HT-29 (cell line): ENCODE measurements at places on chromosomes 16 and 17.

DNA sequence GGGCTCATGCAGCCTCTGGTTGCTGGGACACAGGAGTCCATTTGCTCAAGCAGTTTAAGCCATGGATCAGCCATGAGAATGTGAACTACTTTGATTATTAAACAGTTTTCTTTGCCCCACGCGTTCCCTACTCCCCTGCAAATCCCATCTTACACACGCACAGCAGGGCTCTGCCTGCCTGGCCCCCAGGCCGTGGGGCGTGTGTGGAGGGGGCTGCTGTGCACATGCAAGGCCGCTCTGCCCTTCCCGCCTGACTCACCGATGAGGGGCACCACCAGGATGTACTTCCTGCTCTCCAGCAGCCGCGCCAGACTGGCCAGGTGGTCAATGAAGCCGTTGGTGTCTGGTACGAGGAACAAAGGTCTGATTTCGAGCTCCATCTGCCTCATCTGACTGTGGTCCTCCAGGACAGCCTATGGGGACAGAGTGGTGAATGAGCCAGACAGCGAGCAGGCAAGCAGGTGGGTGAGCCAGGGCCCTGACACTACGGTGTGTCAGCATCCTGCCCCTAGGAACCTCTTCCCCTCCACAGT is 13.7 kb downstream of the HIC1 start:
- DNase-seq: no peak

- DNase-seq: no peak
Observed at GRCh38 chr17:77571155-77571981, 387.1 kb upstream of the TNRC6C start.

DNA sequence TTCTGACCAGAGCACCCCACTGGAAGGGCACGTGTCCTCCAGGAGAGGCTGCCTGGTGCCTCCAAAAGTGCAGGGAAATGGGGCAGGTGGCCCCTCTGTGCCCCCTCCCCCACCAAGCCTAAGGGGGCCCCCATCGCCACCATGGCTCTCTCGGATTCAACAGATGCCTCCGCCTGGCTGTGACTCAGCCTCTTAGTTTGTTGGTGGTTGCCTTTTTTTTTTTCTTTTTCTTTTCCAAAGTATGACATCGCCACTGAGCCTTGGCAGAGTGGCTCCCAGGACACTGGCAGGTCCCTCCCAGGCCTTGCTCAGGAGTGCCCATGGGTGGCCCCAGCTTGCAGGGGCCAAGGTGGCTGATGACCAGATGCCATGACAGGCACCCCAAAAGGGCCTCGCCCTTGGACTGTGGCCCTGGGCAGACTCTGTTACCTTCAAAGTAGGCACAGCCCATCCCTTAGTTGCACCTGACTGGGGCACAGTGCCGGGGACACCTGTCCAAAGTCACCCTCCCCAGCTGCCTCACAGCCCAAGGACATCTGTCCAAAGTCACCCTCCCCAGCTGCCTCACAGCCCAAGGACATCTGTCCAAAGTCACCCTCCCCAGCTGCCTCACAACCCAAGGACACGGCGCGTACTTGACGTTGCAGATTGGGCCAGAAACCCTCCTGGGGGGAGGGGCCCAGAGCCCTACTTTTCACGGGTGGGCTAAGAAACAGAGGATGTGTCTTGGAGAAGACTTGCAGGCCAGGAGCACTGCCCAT is 29.6 kb downstream of the NPTX1 start:
- no peak for DNase-seq

- DNase-seq: no peak
Observed at GRCh38 chr16:50167556-50167955, 14.4 kb downstream of the TENT4B start.

DNA sequence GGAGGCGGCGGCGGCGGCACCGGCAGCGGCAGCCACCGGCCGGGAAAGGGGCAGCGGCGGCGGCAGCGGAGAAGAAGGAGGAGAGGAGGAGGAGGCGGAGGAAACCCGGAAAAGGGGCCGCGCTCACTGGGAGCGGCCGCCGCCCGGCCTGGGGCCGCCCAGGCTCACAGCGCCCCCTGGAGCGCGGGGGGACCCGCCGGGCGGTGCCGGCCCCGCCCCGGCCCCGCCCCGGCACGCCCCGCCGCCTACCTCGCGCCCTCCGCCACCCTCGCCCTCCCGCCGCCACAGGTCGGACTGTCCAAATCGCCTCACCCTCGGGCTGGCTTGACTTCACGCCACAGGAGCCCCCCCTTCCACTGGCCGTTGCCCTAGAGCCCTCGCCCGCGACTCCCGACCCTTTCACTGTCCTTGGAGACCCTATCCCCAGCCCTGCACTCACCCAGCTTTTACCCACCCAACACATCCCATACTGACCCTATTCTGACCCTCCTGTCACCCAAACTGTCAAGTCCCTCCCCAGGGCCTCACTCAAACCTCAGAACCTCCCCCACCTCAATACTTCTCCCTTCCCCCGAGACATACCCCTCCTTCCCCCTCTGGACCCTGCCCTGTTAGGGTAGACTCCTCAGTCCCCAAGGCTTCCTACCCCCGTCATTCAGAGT is at the start of gene CSNK2A2:
Gene CSNK2A2, minus strand, starts transcription at position 85 of the 662 bp plus-strand sequence. CDS start 370 bp downstream, outside the sequence.
- peak; percentile 70 for DNase-seq

DNA sequence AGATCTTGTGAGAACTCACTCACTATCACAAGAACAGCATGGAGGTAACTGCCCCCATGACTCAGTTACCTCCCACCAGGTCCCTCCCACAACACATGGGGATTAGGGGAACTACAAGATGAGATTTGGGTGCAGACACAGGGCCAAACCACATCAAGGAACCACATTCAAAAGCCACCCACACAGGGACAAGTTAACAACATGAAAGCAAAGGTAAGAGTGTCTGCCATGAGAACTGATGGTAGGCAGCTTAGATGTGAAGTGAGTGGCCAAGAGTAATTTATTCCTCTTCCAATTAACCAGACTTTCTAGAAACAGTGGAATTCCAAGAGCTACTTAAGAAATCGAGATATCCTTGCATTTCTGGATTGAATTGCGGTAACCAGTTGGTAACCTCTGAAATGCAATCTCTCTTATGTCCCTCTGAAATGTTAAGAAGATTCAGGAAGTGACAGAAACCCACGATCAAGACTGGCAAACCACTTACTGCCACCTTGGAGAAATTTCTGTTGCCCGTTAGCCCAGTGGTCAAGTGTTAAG is 167.4 kb upstream of the CACNG5 start:
- DNase-seq: no peak

GRCh38 chr17:4538236-4539002 is 16.8 kb downstream of the MYBBP1A start:
- DNase-seq: no peak

- DNase-seq: no peak
Observed at GRCh38 chr16:84499638-84500037, 4.8 kb downstream of the MEAK7 start.

- no peak for DNase-seq
Observed at GRCh38 chr16:13325396-13325795, 424.0 kb downstream of the SHISA9 start.

DNA sequence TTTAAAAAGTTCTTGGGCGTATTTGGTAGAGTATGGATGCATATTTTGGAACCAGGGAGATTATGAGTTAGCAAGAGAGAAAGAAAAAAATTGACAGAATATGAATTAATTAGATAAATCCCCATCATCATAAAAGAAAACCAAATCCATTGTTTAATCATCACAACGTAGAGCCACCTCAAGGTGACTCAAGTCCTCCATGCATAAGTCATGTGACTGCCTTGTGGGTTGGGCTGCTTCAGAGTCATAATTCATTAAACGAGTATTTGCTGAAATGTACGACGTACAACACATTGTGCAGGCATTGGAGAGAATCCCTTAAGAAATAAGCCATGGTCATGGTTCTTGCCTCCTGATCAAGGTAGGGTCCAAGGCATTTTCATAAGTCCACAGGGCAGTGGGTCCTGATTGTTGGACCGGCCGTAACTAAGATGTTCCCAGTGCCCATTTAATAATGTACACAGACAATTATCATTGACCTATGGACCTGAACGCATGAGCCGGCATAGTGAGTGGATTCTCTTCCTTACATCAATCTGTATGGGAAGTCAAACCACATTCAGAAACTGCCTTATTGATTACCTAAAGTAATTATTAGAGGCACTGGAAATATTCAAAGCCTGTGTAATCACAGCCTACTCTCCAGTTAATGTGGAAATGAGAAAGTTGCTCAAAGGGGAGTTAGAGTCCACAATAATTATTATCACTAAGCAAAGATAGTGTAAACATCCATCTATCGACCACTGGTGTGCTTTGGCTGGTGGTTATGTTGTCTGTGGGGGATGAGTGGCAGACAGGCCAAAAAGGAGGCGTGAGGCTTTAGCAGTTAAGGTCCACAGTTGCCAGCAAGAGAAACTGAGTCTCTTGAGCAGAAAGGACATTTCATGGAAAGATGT is 165.4 kb downstream of the PITPNC1 start:
- DNase-seq: no peak

DNA sequence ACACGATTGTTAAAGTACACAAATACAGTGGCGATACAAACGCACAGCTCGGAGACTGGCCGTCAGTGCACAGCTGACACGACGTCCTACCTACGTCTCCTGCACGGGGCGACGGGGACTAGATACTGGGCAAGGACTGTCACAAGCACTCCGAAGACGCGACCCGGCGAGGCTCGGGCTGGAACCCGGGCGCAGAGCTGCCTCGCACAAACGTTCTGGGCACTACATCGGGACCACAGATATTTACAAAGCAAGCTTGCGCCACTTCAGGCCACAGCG is 13.8 kb downstream of the SLC16A3 start:
- DNase-seq: no peak

DNA sequence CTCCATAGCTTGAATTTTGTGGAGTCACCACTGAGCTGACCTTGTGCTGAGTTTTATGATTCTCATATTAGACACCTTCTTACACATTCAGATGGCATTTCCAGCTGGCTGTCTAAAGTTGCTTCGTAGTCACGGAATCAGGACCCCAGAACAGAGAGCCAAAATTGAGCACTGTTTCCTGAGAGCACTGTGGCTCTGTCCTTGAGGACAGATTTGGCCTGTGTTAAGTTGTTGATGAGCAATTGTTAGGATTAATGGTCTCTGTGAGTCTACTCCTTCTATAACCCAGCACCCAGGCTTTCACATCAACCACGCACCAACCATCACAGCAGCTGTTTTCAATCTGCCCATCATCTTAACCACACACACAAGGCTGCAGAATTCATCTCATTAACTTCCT is 277.5 kb upstream of the HSBP1 start:
- no peak for DNase-seq

DNA sequence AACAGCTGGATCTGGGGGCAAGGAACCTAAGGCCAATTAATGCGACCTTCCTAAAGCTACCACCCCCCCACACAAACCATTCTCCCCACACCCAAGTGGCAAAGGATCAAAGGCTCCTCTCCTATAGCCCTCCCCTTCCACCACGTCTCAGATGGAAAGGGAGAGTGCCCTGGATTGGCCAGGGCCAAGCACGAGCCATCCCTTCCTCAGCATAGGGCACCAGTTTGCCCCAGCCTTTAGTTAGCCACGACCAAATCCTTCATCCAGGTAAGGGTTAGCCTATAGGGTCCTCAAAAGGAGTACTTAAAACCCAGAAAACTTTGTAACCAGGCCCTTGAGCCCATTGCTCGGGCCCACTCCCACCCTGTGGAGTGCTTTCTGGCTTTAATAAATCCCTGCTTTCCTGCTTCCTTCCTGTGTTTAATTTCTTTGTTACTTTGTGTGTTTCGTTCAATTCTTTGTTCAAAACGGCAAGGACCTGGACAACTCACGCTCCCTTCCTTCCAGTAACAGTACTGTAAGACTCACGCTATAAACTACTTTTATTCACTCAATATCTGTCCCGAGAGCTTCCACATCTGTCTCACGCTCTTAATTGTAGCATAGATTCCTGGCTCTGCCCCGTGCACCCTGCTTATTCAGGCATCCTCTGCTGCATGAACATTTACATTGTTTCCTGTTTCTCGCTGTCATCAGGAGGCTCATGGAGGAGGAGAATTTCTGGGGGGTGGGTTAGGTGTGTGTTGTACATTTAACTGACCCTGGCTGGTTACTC is 62.3 kb downstream of the TNFRSF13B start:
- no peak for DNase-seq

DNA sequence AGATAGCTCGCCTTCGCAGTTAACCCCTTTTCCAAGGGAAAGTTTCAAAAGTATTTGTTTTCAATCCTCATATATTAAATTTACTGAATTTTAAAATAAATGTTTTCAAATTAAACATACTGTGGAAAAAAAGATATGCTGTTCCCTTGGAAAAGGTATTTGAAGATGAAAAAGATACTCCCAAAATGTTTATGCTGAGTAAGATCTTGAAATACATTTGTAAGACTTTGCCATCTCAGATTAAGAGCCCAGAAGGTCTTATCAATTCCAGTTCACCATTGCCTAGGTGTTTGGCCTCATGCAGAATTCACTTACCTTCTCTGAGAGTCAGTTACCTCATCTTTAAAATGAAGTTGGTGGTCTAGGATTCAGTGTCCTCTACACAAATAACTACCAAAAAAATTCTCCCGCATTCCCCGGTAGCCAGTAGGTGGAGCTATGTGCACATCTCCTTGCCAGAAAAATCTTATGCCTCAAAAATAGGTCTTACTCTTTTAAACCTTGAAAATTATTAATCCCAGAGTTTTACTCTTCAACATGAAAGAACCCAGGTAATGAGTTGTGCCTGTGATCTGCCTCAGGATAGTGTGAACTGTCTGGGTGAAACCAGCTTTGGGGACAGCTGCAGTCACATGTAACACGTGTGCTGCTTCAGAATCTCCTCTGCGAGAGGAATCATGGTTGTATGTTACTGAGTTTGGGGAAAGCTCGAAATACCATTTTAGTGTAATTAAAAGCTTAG is 178.3 kb downstream of the MRTFB start:
- DNase-seq: peak; percentile 63

GRCh38 chr17:39556423-39556822 is 51.3 kb downstream of the NEUROD2 start:
- DNase-seq: no peak

DNA sequence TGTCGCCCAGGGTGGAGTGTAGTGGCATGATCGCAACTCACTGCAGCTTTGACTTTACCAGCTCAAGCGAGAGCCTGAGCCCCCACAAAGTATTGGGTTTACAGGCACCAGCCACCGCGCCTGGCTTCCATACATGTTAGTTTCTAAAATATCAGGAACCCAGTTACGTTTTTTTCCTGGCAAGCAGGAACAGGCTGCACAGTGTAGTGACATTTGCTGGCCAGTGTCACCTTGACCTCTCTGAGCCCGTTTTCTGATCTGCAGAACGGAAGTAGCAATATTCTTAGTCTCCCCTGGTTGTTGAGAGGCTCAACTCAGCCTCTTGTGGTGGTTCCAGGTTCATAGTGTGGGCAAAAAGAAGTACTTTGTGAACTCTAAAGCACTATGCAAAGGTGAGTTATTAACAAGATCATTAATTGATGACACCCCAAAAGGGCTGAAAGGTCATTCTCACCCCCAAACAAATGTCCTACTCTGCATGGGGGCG is 15.6 kb downstream of the IGF2BP1 start:
- DNase-seq: no peak

GRCh38 chr17:33520426-33521330 is 227.6 kb upstream of the ASIC2 start:
- DNase-seq: peak; percentile 49

DNA sequence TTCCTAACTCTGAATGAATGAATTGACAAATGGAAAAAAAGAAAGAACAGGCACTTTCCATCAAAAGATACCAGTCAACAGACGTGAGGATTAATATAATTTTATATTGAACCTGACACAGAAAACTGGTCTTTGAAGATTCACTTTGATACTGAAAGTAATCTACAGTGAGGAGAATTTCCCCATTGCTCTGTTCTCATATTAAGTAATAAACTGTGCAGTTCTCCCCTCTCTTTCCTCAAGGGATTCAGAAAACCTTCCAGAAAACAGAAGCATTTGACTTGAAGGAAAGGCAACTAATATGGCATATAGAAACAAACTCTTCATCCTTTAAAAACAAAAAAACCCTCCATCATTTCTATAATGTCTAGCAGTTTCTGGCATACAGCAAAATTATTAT is 2.2 kb downstream of the TEX2 start:
- DNase-seq: no peak
